ENCODE measurements at places on chromosomes 5 and 9.

- no peak for DNase-seq
These were observed 491.5 kb upstream of the TUSC1 start for GRCh38 chr9:26169708-26170107.

DNA sequence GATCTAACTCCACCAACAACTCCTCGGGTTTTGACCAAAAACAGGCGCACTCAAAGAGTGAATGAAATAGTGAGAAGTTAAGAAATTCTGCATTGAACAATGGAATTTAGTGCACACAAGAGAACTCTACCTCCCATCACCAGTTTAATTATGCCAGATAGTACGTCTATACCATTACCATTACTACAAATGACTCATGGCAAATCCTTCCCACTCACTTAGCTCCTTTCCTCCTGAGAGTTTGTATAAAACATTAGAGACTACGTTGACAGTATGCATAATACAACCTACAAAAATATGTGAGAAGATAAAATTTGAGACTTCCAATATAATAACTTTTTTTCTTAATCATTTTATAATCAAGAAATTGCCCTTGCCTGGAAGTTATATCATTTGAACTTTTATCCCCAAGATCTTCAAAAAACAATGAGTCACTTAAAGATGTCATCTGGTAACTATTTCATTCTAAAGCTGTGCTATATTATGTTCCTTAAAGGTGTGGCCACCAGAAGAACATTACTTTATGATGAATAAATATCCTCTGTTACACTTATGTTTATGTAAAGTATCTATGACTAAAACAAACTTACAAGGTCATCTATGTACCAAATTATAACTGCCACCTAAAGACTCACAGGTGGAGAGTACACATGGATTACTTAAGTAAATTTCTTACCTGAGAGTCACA, 297.9 kb upstream of the PTGER4 start:
- no peak for DNase-seq

DNA sequence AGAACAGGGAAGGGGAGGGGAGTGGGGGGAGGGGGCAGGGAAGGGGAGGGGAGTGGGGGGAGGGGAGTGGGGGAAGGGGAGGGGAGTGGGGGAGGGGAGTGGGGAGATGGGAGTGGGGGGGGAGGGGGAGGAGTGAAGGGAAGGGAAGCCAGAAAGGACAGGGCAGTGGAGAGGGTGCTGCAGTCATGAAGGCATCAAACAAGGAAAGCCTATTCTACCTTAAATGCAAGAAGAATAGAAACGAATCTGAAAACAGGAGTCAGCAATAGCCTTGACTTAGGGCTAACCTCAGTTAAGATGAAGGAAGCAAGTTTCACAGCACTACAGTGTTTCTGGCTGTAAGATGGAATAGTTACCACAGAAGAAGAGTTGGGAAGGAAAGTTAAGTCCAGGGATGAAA, 59.5 kb downstream of the CAMSAP1 start:
- DNase-seq = no peak

- no peak for DNase-seq
These were observed 55.4 kb downstream of the COL15A1 start for GRCh38 chr9:98999152-98999525.

- DNase-seq = no peak
These were observed 34.8 kb downstream of the ADAMTS12 start for GRCh38 chr5:33857037-33857436.

All from left forelimb (tissue), 1 donor.